ENCODE measurements at places on chromosomes 2 and 18. TPM values are rescaled to one million over a fixed set of nuclear protein-coding genes. Genes with fewer than 3 reads are reported as not detected.

LAPTM4A gene
- 114 TPM for total RNA-seq

- H3K36me3 ChIP-seq, result no peaks in the 10 kb centered on the region
- peak overlapping the region; percentile 88 for H3K27ac ChIP-seq
- peaks cover 30% of the 10 kb centered on the region for H3K4me1 ChIP-seq
- peak; percentile 83 for DNase-seq
- H3K27me3 ChIP-seq, result no peaks in the 10 kb centered on the region
- H3K4me3 ChIP-seq, result peak overlapping the region; percentile 78
These were observed 920 bp downstream of the GULP1 start for GRCh38 chr2:188292348-188293239.

DNA sequence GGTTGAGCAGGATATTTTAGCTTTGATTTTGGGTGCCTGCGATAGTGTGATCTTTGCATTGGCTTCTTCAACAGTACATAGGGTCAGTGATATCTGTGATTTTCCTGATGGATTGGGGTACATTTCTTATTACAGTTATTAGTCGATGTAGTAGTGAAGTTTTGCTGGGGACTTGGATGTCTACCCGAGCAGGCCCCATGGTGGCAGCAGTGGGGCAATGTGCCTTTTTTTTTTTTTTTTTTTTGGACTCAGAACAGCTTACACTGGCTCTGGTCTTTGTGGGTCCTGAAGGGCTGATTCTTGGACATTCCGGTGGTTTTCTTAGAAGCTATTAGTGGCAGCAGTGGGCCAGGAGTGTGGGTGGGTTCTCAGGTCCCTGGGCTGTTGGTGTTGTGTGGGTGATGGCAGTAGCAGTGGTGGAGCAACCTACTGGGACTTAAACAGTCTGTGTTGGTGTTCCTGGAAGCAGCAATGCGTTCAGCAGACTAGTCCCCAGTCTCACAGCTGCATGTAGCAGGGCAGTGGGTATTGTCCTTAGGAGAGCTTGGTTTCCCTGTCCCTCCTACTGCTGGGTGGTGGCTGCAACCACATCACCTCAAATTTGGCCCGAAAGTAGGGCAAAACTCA, 53.7 kb upstream of the SLC4A10 start:
- no peak for DNase-seq
- H3K4me3 ChIP-seq, result no peak overlapping the region

DNA sequence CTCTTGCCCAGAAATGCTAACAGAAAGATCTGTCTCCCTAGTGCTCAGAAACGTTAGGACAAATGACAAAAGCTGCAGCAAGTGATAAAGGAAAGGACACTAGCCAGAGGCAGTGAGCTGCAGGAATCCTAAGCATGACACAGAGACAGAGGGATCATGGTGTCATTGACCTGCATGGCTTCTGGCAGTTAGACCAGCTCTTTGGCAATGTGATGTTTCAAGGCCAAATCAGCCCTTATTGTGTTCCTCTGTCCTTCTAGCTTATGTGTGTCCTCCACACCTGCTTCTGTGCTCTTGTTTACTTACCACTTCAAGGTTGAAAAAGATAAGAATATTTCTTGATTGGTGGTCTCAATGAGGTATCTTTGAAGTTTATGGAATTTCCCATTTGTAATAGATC, 120.8 kb downstream of the RHBDD1 start:
- no peaks in the 10 kb centered on the region for H3K27me3 ChIP-seq
- H3K4me3 ChIP-seq, result no peak overlapping the region
- peaks cover 7% of the 10 kb centered on the region for H3K4me1 ChIP-seq
- no peak overlapping the region for H3K27ac ChIP-seq

DNA sequence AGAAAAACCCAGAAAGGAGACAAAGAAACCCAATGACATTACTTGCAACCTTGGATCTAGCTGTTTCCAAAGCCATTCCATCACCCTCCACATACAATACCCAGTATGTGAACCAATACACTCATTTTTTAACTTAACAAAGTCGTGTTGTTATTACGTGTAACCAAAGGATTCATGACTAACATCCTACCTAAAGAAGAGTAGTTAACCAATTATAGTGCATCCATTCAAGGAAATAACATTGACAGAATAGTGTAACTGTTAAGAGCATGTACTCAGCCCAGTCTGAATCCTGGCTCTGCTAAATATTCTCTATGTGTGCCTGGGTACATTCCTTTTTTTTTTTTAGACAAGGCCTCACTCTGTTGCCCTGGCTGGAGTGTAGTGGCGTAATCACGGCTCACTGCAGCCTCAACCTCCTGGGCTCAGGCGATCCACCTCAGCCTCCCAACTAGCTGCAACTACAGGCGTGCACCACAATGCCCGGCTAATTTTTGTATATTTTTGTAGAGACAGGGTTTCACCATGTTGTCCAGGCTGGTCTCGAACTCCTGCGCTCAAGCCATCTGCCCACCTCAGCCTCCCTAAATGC, 9.9 kb downstream of the TLK1 start:
- no peak for DNase-seq
- H3K4me3 ChIP-seq, result no peak overlapping the region
- H3K36me3 ChIP-seq, result no peaks in the 10 kb centered on the region

DNA sequence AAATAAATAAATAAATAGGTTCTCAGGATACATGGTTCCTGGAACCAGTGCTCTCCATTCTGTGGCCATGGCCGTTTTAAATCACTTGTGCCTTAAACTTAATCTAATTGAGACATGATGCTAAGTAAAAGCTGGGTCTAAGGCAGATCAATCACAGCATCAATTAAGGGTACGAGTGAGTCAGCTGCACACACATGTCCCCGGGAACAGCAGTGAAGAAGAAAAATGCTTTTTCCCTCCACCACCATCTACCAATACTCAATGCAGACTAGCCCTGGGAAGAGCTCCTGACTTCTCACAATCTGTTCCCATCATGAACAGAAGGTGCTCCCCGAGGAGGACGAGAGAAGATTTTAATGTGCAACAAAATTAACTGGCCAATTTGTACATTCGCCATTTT, 6.8 kb upstream of the CHMP1B start:
- no peak for DNase-seq
- no peaks in the 10 kb centered on the region for H3K27me3 ChIP-seq
- H3K36me3 ChIP-seq, result no peaks in the 10 kb centered on the region

GRCh38 chr18:77321823-77322805, 72.5 kb downstream of the GALR1 start:
- H3K36me3 ChIP-seq, result no peaks in the 10 kb centered on the region
- peaks cover 9% of the 10 kb centered on the region for H3K4me1 ChIP-seq
- no peak overlapping the region for H3K4me3 ChIP-seq
- DNase-seq, result no peak
- no peak overlapping the region for H3K27ac ChIP-seq
- no peaks in the 10 kb centered on the region for H3K27me3 ChIP-seq

ZSWIM2 gene
- total RNA-seq, result not detected

DNA sequence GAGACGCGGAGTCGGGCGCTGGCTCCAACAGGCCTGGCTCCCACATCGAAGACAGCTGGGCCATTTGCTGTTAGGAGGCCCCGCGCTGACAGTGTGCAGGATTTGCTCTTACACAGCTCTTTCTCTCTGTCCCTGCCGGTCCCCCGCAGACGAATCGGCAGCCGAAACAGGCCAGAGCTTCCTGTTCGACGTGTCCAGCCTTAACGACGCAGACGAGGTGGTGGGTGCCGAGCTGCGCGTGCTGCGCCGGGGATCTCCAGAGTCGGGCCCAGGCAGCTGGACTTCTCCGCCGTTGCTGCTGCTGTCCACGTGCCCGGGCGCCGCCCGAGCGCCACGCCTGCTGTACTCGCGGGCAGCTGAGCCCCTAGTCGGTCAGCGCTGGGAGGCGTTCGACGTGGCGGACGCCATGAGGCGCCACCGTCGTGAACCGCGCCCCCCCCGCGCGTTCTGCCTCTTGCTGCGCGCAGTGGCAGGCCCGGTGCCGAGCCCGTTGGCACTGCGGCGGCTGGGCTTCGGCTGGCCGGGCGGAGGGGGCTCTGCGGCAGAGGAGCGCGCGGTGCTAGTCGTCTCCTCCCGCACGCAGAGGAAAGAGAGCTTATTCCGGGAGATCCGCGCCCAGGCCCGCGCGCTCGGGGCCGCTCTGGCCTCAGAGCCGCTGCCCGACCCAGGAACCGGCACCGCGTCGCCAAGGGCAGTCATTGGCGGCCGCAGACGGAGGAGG, 3.5 kb downstream of the GDF7 start:
- H3K27ac ChIP-seq, result no peak overlapping the region
- peak; percentile 26 for DNase-seq
- no peaks in the 10 kb centered on the region for H3K36me3 ChIP-seq
- peaks cover 94% of the 10 kb centered on the region for H3K27me3 ChIP-seq

ESPNL gene
- total RNA-seq, result 4.3 TPM

- H3K4me1 ChIP-seq, result peaks cover 9% of the 10 kb centered on the region
- no peaks in the 10 kb centered on the region for H3K27me3 ChIP-seq
- H3K4me3 ChIP-seq, result no peak overlapping the region
- H3K27ac ChIP-seq, result no peak overlapping the region
These were observed 242.6 kb downstream of the SLC4A3 start for GRCh38 chr2:219870041-219870440.
